Activated naive CD4-positive, alpha-beta T cell (primary cell): ENCODE measurements at places on chromosomes 7 and 10.

DNA sequence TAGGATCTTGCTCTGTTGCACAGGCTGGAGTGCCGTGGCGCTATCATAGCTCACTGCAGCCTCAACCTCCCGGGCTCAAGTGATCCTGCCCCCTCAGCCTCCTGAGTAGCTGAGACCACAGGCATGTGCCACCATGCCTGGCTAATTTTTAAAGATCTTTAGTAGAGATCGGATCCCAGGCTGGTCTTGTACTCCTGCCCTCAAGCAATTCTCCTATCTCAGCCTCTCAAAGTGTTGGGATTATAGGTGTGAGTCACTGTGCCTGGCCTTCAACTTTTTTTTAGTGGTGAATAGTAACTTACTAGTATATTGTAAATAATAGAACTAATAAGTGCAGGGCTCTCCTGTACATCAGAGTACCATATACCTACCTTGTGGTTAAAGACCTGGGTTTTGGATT, 52.1 kb upstream of the LMTK2 start:
- DNase-seq, result no peak

- DNase-seq, result no peak
Measured at GRCh38 chr7:42244828-42245227, 7.8 kb upstream of the GLI3 start.

DNA sequence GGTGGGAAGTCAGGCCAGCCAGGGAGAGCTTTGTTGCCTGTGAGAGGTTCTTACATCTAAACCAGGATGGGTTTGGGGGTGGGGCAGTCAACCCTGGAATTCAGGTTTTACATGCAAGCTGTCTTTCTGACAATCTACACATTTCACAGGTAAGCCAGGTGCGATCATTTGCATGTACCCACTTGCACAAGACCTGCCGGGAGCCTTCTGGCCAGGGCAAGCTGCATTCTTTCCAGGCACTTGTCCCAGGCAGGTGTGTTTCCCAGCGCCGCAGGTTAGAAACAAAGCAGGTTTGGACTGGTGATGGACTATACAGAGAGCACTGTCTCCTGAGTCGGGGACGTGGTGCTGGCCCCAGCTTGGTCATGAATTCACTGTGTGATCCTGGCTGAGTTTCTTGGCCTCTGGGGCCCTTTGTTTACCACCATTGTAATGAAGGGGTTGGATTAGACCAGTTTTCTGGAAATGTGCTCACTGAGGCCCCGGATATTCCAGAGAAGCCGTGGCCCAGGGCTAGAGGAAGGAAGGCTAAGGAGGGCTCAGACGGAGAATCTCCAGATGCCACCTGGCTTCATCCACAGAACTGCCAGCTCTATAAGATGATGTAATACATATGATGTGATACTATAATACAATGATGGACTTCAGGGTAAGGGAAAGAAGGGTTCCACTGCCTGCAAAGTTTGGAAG, 205.2 kb upstream of the SVIL start:
- no peak for DNase-seq

DNA sequence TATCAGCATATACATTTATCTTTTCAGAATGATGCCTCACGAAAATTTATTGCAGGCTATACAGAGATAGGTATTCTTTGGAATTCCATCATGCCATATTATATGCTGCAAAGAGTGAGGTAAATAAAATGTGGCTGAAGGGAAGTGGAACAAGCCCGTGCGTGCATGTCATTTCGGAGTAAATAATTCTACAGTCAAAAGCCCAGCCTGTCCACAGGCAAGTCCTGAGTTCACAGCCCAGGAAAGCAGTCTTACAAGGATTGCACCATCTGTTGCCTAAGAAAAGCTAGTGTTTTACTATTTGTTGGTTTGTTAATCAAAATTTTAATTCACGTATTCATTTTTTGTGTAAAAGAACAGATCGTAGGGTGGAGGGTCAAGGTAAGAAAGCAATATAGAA, 292.4 kb upstream of the AKR1E2 start:
- DNase-seq, result no peak

- DNase-seq, result no peak
Measured at GRCh38 chr7:81956520-81956919, 186.7 kb upstream of the HGF start.

GRCh38 chr10:130425169-130425568, 289.0 kb downstream of the GLRX3 start:
- no peak for DNase-seq

GRCh38 chr10:28503114-28503513, 29.8 kb upstream of the WAC start:
- DNase-seq, result no peak

DNA sequence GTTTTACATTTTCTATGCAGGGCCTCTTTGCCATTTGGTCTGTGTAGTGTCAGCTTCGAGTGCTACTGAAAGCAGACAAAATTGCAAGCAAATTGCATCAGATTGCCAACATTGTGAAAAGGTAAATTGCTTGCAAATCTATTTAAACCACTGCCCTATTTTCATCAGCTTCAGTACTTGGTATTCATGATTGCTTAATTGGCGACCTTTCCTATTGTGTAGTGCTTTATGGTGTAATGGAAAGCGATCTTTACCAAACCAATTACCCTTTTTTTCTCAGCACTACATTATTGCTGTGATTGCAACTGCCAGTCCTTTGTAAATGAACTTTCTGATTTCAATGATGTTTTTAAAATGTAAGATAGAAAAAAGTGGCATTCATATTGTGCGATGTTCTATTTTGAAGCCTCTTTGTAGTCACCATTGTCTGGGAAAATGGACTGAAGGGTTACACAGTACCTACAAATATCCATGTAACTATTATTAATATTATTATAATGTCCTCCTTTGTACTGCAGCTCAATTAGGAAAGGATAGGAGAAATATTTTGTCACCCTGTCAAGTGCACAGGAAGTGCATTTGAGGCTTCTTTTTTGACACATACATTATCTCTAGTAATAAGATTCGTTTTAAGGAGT, 177.7 kb upstream of the SP8 start:
- no peak for DNase-seq

DNA sequence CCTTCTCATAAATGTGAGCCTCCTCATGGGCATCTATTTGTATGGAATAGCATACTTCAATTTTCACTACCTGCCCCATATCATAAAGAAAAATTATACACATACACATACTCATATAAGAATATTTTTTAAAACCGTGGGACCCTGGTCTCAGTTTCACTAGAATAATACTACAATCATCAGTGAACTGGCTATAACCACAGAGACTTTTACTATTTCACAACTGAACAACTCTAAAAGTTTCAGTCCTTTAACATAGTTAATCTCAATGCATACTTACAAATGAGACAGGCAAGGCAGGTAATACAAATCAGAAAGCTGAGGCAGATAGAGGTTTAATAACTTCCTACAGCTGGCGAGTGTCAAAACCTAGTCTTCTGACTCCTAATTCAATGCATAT, 83.1 kb downstream of the LRRN3 start:
- DNase-seq, result no peak

DNA sequence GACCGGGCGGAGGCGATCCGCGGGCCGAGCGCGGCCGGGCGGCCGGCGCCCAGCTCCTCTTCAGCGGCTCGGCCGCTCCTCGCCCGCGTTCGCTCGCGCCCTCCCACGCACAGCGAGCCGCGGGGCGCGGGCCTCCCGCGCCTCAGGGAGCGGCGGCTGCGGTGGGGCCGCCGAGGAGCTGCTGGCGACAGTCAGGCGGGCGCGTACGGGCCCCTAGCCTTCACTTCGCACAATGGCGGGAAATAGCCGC, at the start of gene MCMBP:
TSS of gene MCMBP (minus strand) at position 234 of the 250 bp plus-strand sequence. CDS start 259 bp downstream, outside the sequence.
- no peak for DNase-seq

DNA sequence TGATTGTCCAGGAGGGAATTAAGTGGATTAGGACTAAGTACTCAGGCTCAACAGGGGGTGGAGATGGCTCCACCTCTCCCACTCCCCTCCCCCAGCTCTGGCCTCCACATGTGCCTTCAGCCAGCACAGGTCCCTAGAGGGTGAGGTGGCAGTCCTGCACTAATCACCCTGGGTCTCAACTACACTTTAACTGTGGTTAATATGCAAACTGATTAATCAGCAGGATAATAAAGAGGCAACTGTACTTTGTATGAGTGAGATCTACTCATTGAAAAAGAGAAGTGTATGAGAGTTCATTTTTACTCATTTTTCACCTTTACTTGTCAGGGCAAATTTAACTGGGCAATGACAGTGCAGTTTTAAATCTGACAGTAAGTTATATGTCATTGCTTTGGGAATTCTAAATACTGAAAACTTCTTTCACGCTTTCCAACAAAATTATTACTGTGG, 223.8 kb upstream of the CCDC6 start:
- no peak for DNase-seq

DNA sequence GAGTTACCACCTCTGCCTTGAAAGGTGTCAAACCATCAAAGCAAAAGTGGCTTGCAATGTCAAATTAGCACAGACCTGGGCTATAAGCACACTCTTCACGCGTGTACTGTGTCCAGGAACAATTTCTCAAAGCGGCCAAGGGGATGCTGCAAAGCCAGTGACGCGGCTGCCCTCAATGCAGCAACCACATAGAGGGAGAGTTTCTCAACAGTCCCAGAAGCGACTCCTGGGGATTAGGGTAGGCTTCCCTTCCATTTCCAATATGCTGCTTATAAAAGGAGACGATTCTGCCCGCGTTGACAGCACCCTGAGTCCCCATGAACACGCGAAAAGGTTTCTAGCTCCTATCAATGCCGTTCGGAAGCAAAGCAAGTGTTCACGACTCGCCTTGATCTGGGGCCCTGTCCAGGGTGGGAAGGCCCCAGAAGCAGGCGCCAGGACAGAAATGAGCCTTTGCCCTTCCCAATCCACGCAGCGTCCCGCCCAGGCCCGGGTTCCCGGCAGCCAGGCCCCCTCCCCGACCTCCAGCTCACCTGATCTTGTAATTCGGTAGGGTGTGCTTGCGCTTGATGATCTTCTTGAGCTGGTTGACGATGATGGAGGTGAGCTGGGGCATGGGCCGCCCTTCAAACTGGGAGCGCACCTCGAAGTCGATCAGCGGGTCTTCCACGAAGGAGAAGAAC, 1.3 kb downstream of the PDZD8 start:
- DNase-seq, result no peak

DNA sequence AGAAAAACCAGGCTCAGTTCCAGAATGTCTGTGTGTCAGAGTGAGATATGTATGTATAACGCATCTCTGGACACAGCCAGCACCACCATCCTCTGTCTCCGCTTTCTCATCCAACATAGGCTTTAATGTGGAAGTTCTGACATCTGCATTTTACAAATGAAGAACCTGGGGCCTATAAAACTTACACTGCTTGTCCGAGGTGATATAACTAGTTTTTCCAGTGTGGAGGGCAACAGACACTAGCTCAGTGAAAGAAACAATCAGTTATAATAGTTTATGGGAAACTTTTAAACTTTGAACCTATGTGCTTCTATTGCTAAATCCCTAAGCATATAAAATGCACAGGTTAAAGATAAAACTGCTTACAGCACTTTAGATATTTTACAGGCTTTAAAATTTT, 208.7 kb downstream of the CRPPA start:
- DNase-seq, result no peak

- DNase-seq, result no peak
Measured at GRCh38 chr7:17071866-17072265, 190.1 kb upstream of the AGR3 start.

DNA sequence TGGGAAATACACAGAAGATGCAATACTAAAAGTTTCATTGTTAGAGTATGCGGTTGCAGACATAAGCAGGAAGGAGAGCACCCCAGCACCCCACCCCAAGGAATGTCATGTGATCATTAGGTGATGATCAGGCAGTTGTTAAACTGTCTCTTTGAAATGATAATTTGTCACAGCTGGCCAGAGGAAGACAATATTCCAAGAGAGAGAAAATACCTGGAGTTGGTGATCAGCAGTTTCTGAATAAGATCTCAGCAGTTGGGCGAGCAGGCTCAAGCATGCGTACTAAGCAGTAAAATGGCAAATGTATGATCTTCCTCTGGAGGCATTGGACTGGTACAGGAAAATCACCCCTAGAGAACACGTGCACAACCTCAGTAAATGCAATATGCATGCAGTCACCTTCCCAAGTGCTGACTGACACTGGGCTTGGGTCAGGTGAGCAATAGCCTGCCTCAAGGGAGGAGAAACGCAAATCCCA, 250.1 kb upstream of the MBL2 start:
- no peak for DNase-seq

DNA sequence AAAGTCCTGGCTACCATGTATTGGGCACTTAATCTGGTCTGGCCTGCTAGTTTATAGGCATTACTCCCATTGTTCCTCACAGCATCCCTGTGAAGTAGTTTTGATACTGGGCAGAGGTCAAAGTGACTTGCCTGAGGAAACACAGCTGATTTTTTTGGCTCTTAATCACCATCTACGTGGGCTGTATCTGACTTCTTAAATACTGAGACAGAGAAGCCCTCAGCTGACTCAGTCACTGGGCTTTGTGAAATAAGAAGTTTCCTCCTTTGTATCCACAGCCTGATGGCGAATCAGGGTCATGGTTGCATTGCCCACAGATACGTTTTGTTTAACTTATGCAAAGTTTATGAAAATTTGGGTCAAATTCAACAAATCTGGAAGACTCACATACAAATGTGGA, 13.2 kb downstream of the TACR2 start:
- DNase-seq, result no peak

DNA sequence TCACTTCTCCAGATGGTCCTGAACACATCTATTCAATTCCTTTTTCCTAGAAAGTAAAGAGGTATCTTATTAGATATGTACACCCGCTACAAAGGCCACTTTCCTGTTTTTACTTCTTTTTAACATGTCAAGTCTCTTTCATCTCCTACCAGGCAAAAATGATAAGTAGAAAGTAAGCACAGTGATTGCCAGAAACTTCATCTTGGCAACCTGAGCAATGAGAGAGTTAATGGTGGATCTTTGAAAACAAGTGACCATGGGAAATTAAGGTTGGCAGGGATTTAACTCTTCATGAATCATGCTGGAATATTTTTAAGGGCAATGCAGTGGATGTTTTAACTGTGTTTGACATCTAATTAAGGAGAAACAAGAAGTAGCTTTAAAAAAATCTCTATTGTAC, 2.7 kb downstream of the SEMA3A start:
- DNase-seq, result no peak

DNA sequence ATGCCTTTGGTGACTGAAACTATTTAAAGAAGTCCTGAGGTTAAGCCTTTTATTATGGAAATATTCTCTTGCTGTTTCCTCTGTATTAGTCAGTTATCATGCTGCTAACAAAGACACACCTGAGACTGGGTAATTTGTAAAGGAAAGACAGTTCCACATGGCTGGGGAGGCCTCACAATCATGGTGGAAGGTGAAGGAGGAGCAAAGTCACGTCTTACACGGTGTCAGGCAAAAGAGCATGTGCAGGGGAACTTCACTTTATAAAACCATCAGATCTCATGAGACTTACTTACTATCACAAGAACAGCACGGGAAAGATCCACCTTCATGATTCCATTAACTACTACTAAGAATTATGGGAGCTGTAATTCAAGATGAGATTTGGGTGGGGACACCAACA, 121.2 kb upstream of the GPR26 start:
- DNase-seq, result no peak

DNA sequence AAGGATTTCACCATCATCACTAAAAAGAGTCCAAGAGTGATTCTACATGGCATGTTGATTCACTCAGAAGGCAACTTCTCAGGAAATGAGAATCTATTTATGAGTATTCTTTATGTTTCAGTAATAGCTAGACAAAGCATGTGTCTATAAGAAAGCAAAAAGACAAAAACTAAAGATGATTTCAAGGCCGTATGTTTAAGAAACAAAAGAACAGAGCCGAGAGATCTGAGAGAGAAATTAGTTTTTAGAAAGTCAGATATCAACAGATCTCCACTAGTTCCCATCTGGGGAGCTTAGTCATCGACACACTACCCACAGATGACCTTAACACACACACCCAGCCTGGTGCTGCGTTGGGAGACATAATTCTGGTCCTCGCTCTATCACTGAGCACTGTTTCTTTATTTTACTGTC, 21.0 kb downstream of the PIP4K2A start:
- no peak for DNase-seq

- DNase-seq, result no peak
Measured at GRCh38 chr7:81333004-81333403, 414.2 kb upstream of the SEMA3C start.
